ENCODE measurements at places on chromosomes 12 and 14. TPM values are rescaled to one million over a fixed set of nuclear protein-coding genes. Genes with fewer than 3 reads are reported as not detected.

The TMEM30B gene
- polyA plus RNA-seq, result 2.9 TPM

DNA sequence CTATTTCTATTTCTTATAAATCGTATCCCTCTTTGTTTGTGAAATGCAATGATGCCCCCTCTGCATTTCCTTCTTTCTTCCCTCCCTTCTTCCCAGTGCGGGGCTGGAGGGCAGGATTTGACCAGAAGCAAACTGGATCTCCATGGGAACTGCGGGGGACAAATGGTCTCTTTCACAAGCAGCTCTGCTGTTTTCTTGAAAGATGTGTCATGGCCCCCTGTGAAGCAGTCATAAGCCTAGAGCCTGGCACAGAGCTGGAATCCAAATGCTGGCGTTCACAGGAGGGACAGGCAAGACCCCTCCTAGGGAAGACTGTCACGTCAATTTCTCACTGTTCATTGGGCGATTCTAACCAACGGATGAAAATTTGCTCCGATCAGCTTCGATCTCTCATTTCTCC is 203.5 kb upstream of the NOS1 start:
- no peak for DNase-seq

The IQSEC3 gene
- not detected for polyA plus RNA-seq

GRCh38 chr14:61973981-61974380 is 211.8 kb downstream of the SNAPC1 start:
- DNase-seq, result no peak

GRCh38 chr12:26011099-26011498 is 52.6 kb downstream of the RASSF8 start:
- DNase-seq, result no peak

The MMP17 gene
- 0.72 TPM for polyA plus RNA-seq

DNA sequence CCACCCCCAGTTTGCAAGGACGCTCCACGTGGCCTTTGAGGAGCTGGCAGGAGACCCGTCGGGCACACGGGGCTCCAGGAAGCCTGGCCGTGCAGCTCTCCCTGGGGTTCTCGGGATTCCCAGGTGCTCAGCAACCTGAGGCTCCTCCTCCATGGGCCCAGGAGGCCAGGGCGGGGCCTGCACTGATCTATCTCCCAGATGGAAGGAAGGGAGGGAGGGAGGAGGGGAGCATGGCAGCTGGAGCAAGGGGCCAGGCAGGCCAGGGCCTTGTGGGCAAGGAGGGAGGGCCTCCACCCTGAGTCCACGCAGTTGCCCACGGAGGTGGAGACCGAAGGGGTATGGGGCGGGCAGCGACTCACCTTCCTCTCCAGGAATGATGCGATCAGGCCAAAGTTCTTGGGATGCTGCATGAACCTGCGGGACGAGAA is 127.3 kb downstream of the RFLNA start:
- no peak for DNase-seq

GRCh38 chr12:52540531-52540930 is 12.4 kb downstream of the KRT71 start:
- DNase-seq, result no peak

DNA sequence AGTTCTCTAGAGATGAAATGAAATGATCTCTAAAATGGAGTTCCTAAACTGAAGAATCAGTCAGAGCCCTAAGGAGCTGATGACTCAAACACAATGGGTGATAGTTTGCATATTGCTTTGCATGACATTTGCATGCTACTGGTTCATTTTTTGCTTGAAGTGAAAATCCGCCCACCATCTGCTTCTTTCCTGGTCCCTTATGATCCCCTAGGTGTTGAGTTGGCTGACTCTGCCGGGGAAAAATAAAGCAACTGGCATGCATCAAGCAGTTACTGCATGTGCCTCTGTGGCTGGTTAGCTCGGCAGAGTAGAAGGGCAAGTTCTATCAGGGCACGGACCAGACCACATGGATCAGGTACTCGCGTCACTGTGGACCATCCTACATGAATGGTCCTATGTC is 151.1 kb downstream of the PPM1H start:
- DNase-seq, result no peak

GRCh38 chr12:47837190-47838171 is 17.8 kb upstream of the HDAC7 start:
- peak; percentile 65 for DNase-seq

GRCh38 chr12:154058-154457 is 59.9 kb downstream of the SLC6A12 start:
- no peak for DNase-seq

The CYP46A1 gene
- polyA plus RNA-seq, result not detected

- DNase-seq, result no peak
Observed at GRCh38 chr12:57795354-57795753, 12.8 kb downstream of the TSFM start.

The MYO1A gene
- polyA plus RNA-seq, result not detected

DNA sequence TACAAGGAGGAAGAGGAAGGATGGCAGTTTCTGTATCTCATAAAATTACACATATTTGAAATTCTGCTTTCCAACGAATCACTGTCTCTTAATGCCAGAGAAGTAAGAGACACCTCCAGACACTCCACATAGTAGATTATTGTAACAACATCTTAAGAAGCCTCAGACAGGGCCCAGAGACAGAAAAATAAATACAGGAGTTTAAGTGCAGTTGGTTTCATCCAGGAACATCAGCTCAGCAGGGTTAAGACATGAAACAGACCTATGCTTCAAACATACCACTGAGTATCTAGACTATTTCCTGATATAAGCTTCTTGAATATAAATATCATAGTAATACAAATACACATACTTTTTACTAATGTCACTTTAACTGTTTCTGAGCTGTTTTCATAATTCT is 290.3 kb downstream of the ADAMTS20 start:
- DNase-seq, result no peak

DNA sequence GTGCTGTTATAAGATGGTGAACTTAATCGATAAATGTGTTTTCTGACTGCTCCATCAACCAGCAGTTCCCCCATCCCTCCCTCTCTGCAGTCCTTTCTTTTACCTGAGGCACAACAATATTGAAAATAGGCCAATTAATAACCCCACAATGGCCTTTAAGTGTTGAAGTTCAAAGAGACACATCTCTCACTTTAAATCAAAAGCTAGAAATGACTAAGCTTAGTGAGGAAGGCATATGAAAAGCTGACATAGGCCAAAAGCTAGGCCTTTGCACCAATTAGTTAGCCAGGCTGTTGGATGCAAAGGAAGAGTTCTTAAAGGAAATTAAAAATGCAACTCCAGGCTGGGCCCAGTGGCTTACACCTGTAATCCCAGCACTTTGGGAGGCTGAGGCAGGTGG is 43.7 kb downstream of the SAV1 start:
- no peak for DNase-seq

GRCh38 chr14:95424529-95424928 is 91.9 kb downstream of the SYNE3 start:
- DNase-seq, result no peak

The SLCO1B3 gene
- polyA plus RNA-seq, result not detected

DNA sequence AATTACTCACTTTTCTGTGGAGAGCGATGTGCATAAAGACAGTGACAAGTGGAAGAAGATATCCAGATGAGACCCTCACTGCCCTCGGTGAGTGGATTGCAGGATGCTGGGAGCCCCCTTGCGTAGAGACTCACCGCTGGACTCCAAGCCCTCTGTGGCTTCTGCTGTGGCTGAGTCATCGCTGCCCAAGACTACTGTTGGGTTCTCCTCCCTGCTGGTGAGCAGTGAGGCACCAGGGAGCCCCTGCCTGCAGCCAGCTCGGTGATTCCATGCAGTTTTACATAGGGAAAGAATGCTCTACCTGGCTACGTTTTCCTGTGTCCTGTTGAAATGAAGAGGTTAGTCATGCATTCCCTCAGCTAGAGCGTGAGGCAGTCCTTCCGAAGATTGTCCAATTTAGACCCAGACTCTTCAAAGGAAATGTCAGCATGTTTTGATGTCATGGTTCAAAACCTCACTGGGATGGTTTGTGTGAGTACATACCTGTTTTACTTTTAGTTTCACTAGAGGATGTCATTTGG is 28.2 kb downstream of the TRAF3 start:
- DNase-seq, result peak; percentile 22

The PPFIA2 gene
- polyA plus RNA-seq, result not detected

The DNAI7 gene
- polyA plus RNA-seq, result 0.21 TPM

DNA sequence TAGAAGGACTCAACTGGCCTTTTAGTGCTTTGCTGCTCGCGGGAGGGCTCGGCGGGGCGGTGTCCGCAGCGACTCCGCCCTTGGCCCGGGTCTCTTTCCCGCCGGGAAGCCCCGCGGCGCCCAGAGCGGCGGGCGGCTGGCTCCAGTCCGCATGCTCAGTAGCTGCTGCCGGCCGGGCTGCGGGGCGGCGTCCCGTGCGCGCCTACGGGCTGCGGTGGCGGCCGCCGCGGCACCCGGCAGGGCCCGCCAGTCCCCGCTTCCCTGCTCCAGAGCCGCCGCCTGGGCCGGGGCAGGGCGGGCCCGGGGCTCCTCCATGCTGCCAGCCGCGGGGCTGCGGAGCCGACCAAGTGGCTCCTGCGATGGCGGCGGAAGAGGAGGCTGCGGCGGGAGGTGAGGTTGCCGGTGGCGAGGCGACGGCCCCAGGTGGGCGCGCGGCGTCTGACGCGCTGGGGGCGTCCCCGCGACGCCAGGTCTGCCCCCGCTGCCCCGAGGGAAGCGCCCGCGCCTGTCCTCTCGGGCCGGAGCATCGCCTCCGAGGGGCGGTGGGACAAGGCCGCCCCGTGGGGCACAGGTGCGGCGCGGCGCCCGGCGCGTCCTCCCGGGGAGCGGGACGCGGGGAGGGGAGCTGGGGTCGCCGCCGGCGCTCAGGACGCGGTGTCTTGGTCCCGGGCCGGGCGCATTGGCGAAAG is at the start of gene BMAL2:
Gene BMAL2, plus strand, starts transcription at position 123 of the 689 bp plus-strand sequence. Its CDS starts 237 bp downstream, at position 360.
- DNase-seq, result peak; percentile 18

- no peak for DNase-seq
Observed at GRCh38 chr12:52308806-52309425, 12.3 kb downstream of the KRT83 start.

GRCh38 chr12:108190529-108190928 is 61.4 kb downstream of the WSCD2 start:
- no peak for DNase-seq

The CD163L1 gene
- not detected for polyA plus RNA-seq

- DNase-seq, result no peak
Observed at GRCh38 chr14:69535230-69535848, 39.3 kb downstream of the CCDC177 start.

- DNase-seq, result no peak
Observed at GRCh38 chr12:62632411-62632918, 165.8 kb downstream of the MON2 start.

The SIX6 gene
- not detected for polyA plus RNA-seq

The PPP1R13B gene
- 4.1 TPM for polyA plus RNA-seq

DNA sequence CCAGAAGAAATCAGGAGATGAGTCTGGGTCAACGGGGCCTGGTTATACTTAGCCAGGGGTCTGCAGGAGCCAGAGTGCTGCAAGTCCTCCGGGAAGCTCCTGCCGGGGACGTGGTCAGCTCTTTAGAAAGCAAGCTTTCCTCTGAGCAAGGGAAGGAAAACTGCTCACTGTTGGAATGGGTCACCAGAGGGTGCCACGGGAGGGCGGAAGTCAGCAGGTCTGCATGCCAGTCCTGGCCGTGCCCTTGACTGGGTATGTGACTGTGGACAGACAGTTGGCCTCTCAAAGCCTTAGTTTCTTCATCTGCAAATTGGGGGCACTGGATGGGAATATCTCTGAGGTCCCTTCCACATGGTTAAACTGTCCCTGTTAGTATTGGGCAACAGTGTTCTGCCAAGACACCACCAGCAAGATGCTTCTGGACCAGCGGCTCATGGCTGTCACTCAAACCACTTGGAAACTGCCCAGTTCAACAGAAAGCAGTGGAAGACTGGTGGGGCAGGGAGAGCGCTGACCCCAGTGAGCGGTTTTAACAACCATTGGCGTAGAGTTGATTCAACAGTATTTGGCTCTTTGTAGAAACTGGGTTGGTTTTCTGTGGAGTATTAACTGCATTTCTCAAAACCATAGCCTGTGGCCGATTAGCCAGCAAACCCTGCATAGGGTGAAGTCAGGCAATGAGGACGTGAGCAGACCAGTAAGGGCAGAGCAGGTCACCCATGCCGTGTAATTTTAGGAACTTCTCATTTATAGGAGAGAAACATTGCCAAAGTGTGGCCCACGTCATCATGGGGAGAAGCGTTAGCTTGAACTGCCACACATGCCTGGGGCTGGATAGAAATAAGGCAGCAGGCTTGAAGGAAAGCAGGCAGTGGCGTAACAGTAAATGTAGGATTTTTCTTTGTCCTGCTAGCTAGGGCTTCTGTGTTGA is 163.9 kb upstream of the PRMT8 start:
- DNase-seq, result no peak

The OVCH1 gene
- polyA plus RNA-seq, result not detected

DNA sequence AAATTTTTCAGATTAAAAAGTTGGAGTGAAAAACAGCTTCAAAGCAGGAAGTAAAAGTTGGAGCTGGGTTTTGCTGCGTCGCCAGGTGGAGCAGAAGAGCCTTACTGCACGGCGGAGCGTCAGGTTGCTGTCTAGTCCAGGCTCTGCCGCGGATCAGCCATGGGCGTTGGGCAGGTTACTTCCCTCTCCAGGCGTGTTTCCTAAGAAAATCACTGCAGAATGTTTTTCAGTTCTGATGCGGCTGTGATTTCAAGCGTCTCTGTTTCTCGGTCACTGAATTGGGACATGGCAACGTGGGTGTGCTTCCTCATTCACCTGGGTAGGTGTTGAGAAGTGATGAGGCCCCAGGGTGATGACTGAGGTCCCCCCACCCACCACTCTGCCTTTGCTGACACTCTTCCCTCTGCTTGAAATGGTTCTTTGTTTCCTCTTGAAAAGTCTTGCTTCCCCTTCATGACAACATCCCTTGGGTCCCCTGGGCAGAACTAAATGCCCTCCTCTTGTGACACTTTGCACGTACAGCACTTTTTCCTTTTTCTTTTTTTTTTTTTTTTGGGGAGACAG is 7.6 kb downstream of the EVL start:
- DNase-seq, result peak; percentile 59

DNA sequence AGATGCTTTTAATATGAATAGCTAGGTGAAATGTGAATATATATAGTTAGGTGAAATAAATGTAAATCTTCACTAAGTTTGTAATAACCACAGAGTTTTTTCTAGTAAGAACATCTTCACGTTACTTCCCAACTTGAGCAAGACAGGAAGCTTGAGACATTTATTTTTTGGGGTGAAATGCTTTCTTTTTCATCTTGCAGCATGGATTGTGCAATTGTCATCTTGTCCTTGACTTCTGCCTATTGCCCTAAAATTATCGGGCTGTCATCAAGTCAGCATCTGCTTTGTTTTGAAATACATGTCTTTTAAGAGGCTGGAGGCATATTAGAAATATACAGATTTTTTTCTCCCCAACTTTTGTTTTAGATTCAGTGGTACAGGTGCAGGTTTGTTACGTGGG is 433.9 kb downstream of the PCNX1 start:
- no peak for DNase-seq

DNA sequence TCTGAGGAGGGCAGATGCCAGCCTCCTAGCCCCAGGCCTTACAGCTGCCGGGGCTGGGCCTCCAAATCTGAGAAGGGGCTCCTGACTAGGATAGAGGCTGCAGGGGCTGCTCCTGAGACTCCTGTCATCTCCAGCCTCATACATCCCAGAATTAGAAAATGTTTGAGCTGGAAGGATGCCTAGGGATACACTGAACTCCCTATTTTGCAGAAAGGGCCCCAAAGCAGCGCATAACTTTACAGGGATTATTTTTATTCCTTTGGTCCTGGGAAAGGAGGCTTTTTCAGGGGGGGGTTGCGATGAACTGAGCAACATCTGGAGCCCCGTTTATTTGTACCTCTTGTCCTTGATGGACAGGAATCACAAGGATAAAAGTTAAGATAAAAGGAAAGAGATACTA is 35.9 kb upstream of the SLC38A2 start:
- DNase-seq, result no peak

- DNase-seq, result no peak
Observed at GRCh38 chr14:31543969-31544799, 17.0 kb upstream of the NUBPL start.

Measured in immature natural killer cell (primary cell).